ENCODE measurements at places on chromosomes 4 and X.
A peak's percentile ranks its signal among the peaks of the same experiment; 100 is the strongest.

- no peak for DNase-seq
Observed at GRCh38 chrX:95629737-95630136, 1054.9 kb upstream of the DIAPH2 start.

DNA sequence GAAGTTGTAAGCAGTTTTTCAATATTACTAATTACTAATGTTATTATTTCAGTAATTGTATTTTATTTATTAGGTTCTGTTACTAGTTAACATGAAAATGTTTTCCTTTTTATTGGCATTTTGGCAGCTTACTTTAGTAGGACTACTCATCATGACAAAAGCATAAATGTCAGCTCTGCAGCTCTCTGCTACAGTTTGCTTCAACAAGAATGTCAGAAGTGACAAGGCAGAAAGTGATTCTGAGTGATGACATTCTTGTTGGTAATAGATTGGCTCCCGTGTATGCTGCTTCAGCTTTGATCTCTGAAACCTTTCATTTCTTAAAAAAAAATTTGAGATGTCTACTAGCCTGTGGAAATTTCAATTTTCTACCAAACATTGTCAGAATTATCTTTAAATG, 1193.9 kb downstream of the FSTL5 start:
- DNase-seq, result no peak

GRCh38 chr4:45036677-45037076, 310.3 kb upstream of the GNPDA2 start:
- no peak for DNase-seq

DNA sequence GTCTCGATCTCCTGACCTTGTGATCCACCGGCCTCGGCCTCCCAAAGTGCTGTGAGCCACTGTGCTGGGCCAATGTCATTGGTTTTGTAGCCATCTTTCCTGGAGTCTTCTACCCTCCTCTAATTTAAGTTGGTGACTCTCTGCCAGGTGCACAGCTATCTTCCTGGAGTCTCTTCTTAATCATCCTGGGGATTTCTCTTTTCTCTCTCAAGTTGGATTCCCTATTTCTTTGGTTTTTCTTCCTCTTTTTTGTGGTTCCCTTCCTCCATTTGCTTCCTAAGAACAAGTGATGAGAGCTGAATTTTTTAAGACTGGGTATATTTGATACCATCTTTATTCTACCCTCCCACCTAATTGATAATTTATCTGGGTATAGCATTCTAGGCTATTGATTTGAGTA, 113.8 kb downstream of the SYNPO2 start:
- DNase-seq, result no peak

DNA sequence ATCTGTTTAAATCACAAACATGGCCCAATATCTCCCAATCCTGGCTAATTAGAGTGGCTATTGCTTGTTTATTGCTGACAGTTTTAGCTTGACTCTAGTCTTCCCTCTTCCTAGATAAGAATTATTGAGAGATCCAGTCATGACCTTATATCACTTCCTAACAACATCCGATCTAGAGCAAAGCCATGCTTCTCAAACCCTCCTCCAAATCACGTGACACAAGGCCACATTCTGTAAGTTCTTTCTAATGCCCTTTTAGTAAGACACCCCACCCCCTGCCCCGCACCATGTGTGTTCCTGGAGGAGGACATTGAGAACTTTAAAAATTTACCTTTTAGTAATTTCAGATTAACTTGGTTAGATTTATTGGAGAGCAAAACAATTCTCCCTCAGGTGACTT, 40.6 kb upstream of the RASSF6 start:
- no peak for DNase-seq

- no peak for DNase-seq
Observed at GRCh38 chrX:135528254-135528653, 7.8 kb downstream of the INTS6L start.

DNA sequence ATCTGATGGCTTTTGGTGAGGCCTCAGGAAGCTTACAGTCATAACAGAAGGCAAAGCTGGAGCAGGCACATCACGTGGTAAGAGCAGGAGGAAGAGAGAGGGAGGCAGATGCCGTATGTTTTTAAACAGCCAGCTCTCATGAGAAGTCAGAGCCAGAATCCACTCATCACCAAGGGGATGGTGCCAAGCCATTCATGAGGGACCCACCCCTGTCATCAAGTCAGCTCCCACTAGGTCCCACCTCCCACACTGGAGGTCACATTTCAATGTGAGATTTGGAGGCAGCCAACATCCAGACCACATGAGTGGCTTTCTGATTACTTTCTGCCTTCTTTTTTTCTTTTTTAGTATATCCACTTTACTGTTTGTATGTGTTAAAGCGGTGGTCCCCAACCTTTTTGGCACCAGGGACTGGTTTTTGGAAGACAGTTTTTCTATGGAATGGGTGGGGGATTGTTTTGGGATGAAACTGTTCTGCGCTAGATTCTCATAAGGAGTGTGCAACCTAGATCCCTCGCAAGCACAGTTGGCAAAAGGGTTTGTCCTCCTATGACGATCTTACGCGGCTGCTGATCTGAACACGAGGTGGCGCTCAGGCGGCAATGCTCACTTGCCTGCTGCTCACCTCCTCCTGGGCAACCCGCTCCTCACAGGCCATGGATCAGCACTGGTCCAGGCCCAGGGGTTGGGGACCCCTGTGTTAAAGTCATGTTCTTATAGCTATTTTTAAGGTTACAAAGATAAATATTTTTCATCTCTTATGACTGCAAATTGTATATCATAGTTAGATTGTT, 61.7 kb downstream of the SLIT2 start:
- DNase-seq, result no peak

GRCh38 chr4:61886131-61886530, 686.0 kb downstream of the ADGRL3 start:
- DNase-seq, result no peak

- no peak for DNase-seq
Observed at GRCh38 chrX:73213734-73214425, 771 bp downstream of the NAP1L2 start.

- DNase-seq, result no peak
Observed at GRCh38 chr4:70836081-70836480, 3.6 kb downstream of the GRSF1 start.

DNA sequence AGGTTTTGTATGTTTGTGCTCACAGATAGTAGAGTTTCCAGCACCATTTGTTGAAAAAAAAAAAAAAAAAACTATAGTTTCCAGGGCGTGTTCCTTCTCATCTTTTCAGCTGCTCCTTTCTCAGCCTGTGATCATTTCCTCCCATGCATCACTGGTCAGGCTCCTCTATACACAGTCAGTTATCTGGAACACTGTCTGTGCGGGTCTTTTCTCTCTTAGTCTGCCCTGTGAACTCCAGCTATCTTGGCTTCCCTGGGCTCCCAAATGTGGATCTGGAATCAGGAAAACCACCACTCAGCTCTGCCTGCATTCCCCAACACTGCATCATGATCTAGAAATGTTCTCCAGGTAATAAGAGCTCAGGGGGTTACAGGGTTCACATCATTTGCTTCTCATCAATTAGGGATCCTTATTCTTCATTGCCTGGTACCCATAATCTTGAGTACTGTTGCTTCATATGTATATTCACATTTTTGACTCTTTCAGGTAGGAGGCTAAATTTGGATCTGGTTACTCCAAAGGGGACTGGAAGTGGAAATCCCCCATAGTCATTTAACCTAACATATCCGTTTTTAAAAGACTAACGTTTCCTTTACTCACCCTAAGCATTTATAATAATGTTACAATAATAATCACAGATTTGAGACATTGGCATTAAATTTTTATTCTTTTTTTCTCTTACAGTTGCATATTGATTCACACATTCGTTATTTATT, 221.8 kb upstream of the KLF3 start:
- no peak for DNase-seq

DNA sequence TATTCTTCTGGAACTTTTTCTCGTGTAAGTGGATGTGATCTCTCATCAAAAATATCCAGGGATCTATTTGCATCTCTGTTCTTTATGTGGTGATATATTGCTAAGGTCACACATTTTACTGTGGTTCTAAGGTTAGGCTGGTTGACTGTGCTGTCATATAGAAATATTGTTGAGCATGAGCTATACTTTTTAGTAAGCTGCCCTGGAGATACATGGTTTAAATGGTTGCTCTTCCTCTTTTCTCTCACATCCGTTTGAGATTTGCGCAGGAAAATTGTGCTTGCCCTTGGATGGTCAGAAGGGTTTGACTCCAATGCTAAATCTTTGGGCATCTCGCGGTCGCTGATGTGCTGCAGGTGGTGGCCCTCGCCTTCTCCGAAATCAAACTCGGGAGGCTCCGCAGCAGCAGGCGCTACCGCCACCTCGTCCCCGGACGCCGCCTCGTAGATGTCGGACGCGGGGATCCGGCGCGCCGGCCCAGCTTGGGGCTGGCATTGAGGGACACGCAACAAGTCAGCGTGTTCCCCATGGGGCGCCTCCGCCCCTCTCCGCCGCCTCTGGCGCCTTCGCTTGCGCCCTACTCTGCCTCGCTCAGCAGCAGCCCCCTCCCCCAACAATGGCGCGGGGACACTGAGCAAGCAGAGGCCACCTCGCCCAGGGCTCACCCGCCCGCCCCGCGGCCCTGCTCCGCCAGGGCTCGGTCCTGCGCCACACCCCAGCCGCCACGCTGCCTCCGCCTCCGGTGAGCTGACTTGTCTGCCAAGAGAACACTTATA, 154.5 kb downstream of the MSN start:
- no peak for DNase-seq

GRCh38 chr4:169311643-169312365, 41.0 kb upstream of the SH3RF1 start:
- peak; percentile 30 for DNase-seq

GRCh38 chr4:124133753-124134152, 578.8 kb downstream of the ANKRD50 start:
- no peak for DNase-seq

- DNase-seq, result no peak
Observed at GRCh38 chrX:46678232-46678631, 80.7 kb downstream of the SLC9A7 start.

GRCh38 chr4:56821381-56822243, at the start of gene SPINK2:
Gene SPINK2 (minus strand): TSS chr4:56821701. CDS start chr4:56821662, 39 bp downstream.
- peak; percentile 59 for DNase-seq

DNA sequence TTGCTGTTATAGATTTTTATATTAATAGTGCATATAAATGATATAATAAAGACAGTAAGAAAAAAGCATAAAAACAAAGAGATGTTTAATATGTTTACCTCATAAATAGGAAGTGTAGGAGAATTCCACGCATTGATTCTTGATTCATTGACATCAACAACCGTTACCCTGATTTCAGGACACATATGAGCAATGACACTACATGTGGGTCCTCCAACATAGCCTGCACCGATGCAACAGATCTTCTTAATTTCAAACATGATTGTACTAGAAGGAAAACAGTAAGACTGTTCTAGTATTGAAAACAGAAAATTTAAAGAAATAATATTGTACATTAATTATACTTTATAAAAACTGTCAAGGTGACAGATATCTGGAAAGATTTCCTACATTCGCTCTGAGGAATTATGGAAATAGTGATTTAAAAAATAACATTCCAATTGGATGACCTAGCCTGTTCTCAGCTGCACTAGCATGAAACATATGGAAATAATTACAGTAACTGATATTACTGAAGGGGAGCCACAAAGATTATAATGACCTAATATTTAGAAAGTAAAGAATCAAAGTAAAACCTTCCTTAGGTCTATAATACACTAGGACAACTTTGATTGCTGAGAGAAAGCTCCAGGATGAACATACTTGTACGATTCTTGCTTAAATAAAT, 5.9 kb downstream of the UGDH start:
- no peak for DNase-seq

GRCh38 chr4:168908093-168908492, 102.0 kb downstream of the CBR4 start:
- no peak for DNase-seq

GRCh38 chrX:154294791-154295574, at the start of gene TEX28:
Gene TEX28 (minus strand): TSS chrX:154295124. CDS start chrX:154292117, 3,007 bp downstream.
- no peak for DNase-seq

GRCh38 chr4:2535376-2536192, 863 bp upstream of the FAM193A start:
- DNase-seq, result no peak

DNA sequence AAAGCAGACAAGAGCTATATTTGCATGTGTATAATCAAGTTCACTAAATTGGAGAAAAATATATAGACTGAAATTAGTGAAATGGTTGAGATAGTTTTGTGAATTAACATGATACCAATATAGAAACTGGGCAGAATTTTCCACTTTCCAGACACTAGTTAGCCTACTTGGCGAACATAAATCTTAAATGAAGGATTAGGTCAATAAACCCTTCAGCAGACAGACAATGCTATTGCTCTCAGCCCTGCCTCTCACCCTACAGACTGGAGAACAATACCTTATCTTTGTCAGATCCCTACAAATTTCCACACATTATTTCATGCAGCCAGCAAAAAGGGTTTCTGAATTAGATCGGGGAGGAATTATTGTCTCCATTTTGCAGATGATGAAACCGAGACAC, 236.4 kb upstream of the TAPT1 start:
- DNase-seq, result no peak

DNA sequence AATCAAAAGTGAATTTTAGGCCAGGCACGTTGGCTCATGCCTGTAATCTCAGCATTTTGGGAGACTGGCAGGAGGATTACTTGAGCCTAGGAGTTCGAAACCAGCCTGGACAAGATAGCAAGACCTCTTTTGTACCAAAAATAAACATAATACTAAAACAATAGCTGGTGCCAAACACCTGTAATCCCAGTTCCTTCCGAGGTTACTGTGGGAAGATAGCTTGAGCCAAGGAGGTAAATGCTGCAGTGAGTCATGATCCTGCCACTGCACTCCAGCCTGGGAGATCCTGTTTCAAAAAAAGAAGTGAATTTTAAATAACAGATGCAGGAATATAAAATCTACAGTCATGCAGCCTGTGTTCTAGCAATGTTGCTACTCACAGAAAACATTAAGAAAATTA, 488.3 kb downstream of the PPARGC1A start:
- no peak for DNase-seq

DNA sequence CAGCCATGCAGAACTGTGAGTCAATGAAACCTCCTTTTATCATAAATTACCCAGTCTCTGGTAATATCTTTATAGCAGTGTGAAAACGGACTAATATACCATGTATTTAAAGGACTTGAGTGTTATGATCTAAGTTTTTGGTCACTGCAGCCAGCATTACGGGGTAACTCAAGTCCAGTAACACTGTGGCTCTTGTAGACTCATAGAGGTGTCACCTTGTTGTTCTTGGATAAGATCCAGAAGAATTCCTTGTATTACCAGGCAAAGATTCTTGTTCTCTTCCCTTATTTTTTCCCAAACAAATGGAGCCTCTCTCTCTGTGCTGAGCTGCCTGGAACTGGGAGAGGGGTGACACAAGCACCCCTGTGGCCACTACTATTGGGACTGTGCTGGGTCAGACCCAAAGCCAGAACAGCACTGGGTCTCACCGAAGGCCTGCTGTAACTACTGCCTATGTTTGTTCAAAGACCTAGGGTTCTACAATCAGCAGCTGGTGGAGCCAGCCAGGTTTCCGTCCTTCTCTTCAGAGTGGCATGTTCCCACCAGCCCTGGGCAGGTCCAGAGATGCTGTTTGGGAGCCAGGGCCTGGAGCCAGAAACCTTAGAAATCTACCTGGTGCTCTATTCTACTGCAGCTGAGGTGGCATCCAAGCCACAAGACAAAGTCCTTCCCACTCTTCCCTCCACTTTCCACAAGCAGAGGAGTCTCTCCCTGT, 43.7 kb upstream of the MED14 start:
- no peak for DNase-seq

- peak; percentile 9 for DNase-seq
Observed at GRCh38 chr4:48904101-48904500, 2.5 kb downstream of the OCIAD2 start.

- no peak for DNase-seq
Observed at GRCh38 chrX:38205039-38205438, 15.6 kb downstream of the SRPX start.
